ENCODE measurements at places on chromosomes 7 and 10. TPM values are rescaled to one million over a fixed set of nuclear protein-coding genes. Genes with fewer than 3 reads are reported as not detected.
A peak's percentile ranks its signal among the peaks of the same experiment; 100 is the strongest.

DNA sequence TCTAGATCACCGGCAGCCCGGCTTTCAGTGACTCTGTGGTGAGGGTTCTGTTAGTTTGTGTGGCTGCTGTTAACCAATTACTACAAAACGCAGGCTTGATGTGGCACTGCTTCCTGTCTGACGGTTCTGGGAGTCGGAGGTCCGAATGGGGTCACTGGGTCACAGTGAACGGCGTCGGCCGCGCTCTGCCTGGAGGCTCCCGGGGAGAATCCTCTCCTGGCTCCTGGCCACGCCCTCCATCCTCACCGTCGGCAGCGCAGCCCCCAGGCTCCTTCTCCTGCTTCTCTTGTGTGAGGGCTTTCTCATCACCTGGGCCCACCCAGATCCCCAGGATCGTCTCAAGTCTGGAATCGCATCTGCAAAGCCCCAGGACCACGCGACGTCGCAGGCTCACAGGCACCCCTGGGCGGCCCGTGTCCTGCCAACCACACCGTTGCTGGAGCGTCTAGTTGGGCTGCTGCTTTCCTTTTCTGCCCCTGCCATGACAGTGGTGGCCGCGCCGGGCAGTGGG is 31.8 kb upstream of the NKX6-2 start:
- no peak for DNase-seq

Gene AGR2
- 73.1 TPM for total RNA-seq

GRCh38 chr7:70042533-70042932 is 444.3 kb downstream of the AUTS2 start:
- DNase-seq = peak; percentile 57

Gene FAM25A
- total RNA-seq = 25.8 TPM

- DNase-seq = peak; percentile 84
Observed at GRCh38 chr7:3897430-3898372, 596.6 kb downstream of the SDK1 start.

DNA sequence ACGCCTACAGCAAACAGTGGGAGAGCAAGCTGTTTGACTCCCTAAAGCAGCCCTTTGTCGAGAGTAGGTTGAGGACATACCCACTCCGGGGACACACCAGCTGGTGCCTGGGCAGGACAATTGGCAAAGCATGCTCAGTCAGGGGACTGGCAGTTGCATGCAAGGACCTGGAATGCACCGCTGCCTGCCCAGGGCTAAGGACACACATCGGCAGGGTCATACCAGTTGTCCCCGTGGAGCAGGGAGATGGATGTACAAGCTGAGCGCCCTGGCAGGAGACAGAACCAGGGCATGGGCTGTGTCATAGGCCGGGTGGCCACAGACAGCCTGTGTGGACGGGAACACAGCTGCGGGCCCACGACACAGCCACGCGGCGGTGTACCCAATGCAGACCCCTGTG is 18.3 kb upstream of the ELN start:
- DNase-seq = peak; percentile 50

Gene CHAT
- total RNA-seq = not detected

- DNase-seq = no peak
Observed at GRCh38 chr7:7996568-7996967, 28.0 kb downstream of the GLCCI1 start.

- DNase-seq = no peak
Observed at GRCh38 chr7:127845522-127846214, 185.6 kb downstream of the LRRC4 start.

Gene GATAD1
- 33.4 TPM for total RNA-seq

GRCh38 chr10:5090551-5090950 is 3.7 kb upstream of the AKR1C3 start:
- no peak for DNase-seq

GRCh38 chr10:69407621-69408301 is 9.0 kb downstream of the TACR2 start:
- no peak for DNase-seq

GRCh38 chr10:71666639-71667386 is 52.8 kb downstream of the C10orf105 start:
- DNase-seq = no peak

GRCh38 chr7:2476776-2477446 is 713 bp upstream of the GRIFIN start:
- DNase-seq = no peak

Gene KIF11
- 16.1 TPM for total RNA-seq

- DNase-seq = no peak
Observed at GRCh38 chr7:111384065-111384891, 178.0 kb downstream of the IMMP2L start.

Gene GPR22
- not detected for total RNA-seq

- no peak for DNase-seq
Observed at GRCh38 chr7:79862447-79863210, 272.0 kb upstream of the GNAI1 start.

Gene OPN1SW
- total RNA-seq = not detected

Gene DPP6
- total RNA-seq = 5.1 TPM

GRCh38 chr7:1940863-1941262 is 270.8 kb downstream of the ELFN1 start:
- no peak for DNase-seq

- no peak for DNase-seq
Observed at GRCh38 chr10:116154651-116155050, 118.4 kb downstream of the GFRA1 start.

GRCh38 chr7:31204071-31204470 is 136.5 kb downstream of the NEUROD6 start:
- DNase-seq = no peak

- DNase-seq = no peak
Observed at GRCh38 chr10:79417731-79418130, 27.7 kb downstream of the ZCCHC24 start.

Gene PBLD
- 4.4 TPM for total RNA-seq

Gene FAM221A
- total RNA-seq = 2.7 TPM

DNA sequence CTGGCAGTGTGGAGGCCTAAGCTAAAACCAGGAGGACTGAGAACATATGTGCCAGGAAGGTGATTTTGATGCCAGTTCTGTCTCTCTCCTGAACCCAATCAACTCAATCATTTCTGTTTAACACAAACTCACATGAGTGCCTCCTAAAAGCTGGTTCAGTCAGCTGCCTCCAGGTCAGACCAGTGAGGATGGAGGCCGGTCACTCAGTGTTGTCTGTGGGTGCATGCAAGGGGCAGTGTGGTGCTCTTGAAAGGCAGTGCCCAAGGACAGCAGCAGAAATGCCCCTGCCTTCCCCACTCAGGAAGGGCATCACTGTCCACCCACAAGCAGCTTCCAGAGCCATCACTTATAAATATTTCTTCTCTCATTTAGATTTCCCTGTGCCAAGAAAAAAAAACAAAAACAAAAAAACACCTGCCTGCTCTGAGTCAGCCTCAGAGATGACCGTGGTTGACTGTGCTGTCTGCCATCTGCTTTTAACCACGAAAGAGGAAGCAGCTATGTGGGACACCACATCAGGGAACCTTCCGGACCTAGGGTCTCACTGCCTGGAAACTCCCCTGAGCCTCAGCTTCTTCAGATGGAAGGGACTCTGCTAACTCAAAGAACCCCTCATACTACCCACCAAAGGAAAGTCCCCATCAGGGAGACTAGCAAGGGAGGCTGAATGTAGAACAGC is 39.1 kb downstream of the VOPP1 start:
- DNase-seq = no peak

DNA sequence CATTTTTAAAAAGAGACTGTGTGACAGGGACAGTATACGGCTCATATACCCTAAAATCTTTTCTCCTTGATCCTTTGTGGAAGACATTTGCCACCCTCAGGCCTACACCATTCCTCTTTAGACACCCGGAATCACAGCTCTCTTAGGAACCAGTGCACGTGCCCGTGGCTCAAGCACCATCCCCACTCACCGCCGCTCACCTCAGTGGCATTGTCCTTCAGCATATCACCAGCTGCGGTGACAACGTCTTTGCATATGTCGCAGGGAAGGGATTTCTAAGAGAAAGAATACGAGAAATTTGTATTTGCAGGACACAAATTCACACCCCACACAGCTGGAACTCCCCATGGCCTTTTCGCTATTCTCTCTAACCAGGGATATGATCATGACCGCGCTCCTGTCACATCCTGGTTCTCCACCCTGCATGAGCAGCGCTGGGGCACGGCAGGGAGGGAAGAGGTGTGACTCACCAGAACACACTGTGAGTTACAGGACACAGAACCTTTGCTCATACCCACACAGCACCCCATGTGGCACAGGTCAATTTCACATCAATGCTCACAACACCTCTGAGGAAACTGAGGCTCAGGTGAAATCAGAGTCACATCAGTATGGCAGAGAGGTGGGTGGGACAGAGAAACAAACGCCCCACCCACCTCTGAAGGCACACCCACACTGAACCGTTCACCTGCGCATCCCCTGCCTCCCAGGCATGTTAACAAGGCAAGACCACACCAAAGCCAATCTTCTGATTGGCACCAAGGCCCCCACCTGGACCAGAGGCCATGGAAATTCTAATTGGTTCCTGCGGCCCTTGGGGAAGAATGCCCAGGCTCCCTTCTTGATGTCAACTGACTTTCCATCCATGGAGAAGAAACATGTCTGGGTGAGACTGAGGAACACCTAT is 19.2 kb downstream of the PSAP start:
- no peak for DNase-seq

Gene PRDX3
- total RNA-seq = 184 TPM

- DNase-seq = no peak
Observed at GRCh38 chr7:43791665-43792064, 33.2 kb downstream of the BLVRA start.

- DNase-seq = no peak
Observed at GRCh38 chr7:116706668-116707126, 34.7 kb downstream of the MET start.

DNA sequence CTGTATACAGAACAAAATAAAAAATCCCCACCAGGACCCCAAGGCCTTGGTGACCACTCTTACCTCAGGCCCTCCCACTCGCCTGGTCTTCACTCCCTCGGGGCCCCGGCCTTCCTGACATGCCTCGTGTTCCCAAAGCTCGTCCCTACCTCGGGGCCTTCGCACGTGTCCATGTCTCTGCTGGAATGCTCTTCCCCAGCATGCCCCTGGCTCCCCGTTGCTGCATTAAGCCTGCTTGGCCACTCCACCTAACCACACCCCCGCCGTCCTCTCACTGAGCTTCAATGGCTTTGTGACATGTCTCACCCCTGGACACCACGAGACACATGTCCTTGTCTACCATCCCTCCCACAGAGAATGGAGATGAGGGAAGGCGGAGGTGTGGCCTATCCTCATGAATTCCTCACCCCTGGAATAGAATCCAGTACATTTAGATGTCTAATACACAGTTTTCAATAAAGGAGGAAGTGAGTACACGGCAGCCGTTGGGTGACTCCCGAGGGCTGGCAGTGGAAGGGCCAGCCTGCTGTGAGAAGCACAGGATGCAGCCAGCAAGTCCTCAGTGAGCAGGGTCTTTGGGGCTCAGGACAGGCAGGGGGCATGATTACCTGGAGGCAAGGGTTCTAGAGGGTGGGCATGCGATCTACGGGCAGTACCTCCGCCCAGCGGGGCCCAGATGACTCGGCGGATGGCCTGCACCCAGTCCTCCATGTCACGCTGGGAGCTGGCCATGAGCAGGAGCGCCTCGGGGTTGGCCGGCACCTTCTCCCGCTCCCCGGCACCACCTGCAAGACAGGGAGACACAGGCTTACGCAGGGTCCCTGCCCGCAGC is 125.7 kb downstream of the ARHGAP22 start:
- DNase-seq = no peak

Gene RPEL1
- total RNA-seq = not detected

Gene ANKRD7
- 2.2 TPM for total RNA-seq

DNA sequence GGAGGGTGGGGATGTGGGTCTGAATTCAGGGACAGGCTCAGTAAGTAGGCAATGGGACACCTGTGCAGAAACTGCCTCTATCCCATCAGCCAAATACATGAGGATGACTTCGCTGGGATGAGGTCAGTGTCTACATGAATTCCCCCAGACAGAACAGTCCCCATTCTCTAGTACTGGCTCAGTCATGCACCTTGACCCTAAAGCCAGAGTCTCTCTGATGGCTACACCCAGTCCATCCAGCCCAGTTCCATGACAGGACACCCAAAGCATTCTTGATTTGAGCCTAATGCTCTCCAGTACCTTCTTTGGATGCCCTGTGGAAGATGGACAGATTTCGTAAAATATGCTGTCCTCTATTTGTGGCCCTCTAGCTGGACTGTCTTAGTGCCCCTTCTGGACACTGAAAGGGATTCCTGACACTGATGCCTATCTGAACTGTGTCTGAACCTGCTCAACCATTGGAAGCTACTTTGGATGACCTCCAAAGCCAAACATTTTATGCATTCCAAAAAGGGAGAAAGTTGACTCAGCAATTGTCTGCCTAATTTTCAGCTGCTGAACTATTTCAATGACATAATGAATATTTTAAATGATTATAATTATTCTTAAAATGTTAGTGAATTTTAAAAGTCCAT is 14.6 kb downstream of the SFRP4 start:
- peak; percentile 60 for DNase-seq

DNA sequence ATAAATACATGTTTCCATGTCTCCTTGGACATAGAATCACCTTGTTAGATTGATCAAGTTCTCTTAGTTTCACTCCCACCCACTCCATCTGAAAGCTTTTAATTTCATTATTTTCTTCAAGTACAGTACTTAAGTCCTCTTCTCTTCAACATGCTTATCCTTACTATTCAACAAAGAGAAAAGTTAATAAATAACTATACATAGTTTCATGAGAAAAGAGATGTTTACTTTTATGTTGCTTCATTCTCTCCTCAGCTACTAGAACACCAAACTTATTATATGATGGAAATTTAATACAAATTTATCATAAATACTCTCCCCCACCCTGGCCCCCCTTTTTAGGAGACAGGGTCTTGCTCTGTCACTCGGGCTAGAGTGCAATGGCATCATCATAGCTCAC is 33.5 kb downstream of the ASZ1 start:
- no peak for DNase-seq

GRCh38 chr7:112433289-112433688 is 17.0 kb upstream of the IFRD1 start:
- no peak for DNase-seq

Gene OPN4
- not detected for total RNA-seq

Gene ANXA8
- total RNA-seq = 9.3 TPM

DNA sequence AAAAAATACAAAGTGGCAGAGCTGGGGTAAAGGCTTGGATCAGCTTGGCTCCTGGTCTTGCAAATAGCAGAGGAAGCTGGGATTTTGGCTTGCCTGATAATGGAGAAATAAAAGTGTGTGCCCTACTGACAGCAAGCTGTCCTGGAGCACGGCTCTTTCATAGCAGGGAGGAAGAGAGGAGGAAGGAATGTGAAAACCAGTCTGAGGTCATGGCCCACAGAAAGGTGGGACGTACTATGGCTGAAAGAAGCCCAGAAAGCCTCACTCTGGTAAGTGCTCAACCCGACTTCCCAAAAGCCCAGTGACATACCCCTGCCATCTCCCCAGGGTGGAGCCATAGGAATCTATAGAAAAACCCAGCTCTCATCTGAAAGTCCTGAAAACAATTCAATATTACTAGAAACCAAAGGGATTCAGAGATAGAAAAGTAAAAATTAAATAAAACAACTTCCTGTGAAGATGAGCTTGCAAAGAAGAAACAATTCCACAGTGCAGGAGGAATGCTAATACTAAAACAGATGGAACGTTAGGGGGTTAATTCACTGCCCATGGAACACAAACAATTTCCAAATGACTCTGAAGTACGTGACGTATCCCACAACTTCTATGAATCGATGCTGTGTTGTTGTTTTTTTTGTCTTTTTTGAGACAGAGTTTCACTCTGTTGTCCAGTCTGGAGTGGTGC is 246.7 kb upstream of the PTN start:
- DNase-seq = no peak
